ENCODE measurements at places on chromosomes 16 and 17.
A peak's percentile ranks its signal among the peaks of the same experiment; 100 is the strongest.

DNA sequence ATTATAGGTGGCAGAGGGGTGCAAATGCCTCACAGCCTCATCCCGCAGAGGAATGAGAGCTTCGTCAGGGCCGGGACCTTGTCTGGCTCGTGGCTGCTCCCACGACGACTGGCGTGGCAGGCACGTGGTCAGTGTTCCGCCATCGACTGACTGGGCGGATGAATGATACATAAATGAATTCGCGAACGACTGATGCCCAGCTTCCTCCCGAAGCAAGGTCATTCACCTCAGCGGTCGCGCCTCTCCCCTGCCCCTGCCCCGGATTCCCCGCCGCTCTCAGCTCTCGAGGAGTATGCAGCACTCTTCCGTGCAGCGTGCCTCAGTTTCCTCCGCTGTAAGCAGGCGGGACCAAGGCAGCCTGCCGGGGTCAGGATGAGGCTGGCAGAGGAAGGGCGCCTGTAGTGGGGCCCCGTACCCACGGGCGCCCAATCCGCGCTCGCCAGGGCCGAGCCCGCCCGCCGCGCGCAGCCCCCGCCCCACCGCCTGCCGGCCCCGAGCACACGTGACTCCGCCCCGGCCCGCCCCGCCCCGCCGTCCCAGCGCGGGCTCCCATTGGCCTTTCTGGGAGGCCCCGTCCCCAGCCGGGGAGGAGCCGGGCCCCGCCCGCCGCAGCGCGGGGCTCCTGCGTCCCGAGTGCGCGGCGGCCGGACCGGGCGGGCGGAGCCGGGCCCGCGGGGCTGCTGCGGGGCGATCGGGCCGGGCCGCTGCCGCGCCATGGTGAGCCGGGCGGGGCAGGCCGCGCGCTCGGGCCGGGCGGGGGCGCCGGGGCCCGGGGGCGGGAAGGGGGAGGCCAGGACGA, at the start of gene SNN:
SNN (plus strand) TSS at position 632 of the 799 bp plus-strand sequence. CDS start 7,605 bp downstream, outside the sequence.
- DNase-seq = peak; percentile 81

DNA sequence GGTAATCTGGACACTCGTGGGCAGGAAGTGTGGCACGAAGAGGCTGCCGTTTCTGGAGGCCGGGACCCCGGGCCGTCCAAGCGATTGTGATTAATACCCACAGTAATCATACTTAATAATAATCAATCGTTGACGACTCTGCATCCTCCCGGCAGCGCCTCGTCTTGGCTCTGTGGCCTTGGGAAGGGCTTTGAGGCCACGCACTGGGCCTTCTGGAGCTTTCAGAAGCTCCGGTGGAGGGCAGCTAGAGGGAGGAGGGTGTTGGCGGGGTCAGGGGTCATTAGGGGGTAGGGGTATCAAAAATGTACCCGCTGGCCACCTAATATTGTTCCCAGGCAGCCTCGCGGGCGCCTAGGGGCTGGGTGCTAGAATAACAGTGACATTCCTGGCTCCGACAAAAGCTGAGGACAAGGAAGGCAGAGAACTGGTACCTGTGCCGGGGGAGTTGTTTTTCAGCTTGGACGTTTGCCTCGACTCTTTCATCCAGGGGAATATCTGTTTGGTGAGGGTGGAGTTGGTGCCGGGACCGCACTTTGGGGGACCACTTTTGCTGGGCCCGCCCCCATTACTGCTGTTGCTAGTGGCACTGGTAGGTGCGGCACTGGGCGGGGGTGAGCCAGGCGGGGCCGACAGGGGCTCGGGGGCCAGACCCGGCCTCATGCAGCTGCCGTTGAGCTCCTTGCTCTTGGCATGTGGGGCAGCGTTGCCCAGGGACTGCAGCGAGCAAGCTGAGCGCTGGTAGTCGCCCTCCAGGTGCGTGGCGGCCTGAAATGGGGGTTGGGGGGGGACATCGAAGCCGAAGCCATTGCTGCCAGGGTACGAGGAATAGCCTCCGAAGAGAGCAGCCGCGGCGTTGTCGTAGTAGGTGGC, 6.9 kb upstream of the HOXB2 start:
- DNase-seq = no peak

- DNase-seq = no peak
Observed at GRCh38 chr16:13885700-13886099, 34.3 kb upstream of the ERCC4 start.

DNA sequence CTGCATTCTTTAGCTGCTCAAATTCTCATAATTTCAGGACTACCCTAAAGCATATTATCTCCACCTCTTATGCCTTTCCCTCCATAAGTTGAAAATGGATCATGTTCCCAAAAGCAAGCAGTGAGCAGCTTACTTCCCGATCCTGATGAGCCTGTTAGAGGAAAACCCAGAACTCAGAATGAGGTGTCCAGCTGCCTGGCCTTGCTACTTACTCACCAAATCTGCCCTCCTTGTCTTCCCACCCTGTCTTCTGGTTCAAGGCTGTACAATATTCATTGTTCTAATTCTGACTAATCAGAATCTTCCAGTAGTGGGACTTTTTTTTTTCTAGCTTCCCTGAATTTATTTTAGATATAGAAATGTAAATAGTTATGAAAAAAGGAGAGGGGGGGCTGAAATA, 10.8 kb downstream of the LYRM1 start:
- DNase-seq = no peak

DNA sequence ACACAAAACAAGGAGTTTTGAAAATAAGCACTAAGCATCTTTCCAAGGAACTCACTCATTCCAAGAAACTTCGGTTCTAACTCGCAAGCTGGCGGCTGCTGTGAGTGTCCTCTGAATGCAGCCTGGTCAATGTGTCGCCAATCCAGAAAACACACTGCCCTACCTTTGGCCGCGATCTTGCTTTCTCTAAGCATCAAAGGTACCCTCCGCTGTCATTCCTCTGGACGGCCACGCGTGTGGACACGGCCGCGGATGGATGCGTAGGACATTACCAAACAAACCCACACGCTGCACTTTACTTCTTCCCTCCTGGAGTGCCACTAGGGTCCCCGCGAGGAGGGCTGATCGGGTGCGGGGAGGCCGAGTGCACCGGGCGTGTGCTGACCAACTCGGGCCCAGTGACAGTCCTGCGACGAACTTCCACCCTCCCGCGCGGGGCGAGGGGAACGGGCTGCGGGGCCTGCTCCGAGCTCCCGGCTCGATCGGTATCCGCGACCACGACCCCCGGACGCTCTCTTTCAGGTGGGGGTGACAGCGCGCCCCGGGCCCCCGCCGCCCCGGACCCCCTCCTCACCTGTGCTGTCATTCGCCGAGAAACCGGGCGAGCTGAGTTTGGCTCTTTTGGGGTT, 1.1 kb downstream of the CREBBP start:
- DNase-seq = no peak

- no peak for DNase-seq
Observed at GRCh38 chr17:17077861-17078732, 35.8 kb downstream of the MPRIP start.

GRCh38 chr17:8222380-8222629, 11.9 kb upstream of the AURKB start:
- DNase-seq = no peak

- no peak for DNase-seq
Observed at GRCh38 chr16:61937646-61938045, 98.6 kb downstream of the CDH8 start.

GRCh38 chr17:41544491-41544892, 16.4 kb upstream of the KRT19 start:
- DNase-seq = no peak

DNA sequence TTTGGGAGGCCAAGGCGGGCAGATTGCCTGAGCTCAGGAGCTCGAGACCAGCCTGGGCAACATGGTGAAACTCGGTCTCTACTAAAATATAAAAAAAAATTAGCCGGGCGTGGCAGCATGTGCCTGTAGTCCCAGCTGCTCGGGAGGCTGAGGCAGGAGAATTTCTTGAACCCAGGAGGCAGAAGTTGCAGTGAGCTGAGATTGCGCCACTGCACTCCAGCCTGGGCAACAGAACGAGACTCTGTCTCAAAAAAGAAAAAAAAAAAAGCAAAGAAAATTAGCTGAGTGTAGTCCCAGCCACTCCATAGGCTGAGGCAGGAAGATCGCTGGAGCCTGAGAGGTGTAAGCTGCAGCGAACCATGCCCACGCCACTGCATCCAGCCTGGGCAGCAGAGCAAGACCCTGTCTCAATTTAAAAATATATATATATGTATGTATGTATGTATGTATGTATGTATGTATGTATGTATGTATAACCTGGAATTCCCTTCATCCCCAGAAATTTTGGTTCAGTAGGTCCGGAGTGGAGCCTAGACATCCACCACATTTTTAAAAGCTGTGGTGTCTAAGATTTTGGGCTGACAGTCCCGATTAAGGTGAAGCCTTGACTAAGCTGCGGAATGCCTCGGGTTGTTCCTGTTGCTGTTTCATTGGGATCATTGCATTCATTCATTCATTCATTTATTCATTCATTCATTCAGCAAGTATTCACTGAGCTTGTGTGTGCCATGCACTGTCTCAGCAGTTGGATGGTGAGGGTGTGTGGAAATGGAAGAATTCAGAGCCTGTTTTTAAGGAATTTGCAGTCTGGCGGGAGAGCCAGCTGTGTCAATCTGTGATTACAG, 25.9 kb downstream of the TMEM94 start:
- no peak for DNase-seq

- DNase-seq = peak; percentile 53
Observed at GRCh38 chr17:17782523-17783115, 54.2 kb downstream of the SREBF1 start.

- no peak for DNase-seq
Observed at GRCh38 chr16:88994695-88995094, 17.7 kb upstream of the CBFA2T3 start.

- DNase-seq = no peak
Observed at GRCh38 chr17:17598003-17598402, 6.5 kb upstream of the PEMT start.
